ENCODE measurements at places on chromosomes 5 and 9.

- no peak for DNase-seq
- no peaks in the 10 kb centered on the region for H3K27me3 ChIP-seq
- H3K4me3 ChIP-seq: no peak overlapping the region
- no peak overlapping the region for H3K27ac ChIP-seq
- no peaks in the 10 kb centered on the region for H3K4me1 ChIP-seq
- H3K36me3 ChIP-seq: no peaks in the 10 kb centered on the region
Measured at GRCh38 chr5:8953911-8954438, 591.9 kb downstream of the SEMA5A start.

DNA sequence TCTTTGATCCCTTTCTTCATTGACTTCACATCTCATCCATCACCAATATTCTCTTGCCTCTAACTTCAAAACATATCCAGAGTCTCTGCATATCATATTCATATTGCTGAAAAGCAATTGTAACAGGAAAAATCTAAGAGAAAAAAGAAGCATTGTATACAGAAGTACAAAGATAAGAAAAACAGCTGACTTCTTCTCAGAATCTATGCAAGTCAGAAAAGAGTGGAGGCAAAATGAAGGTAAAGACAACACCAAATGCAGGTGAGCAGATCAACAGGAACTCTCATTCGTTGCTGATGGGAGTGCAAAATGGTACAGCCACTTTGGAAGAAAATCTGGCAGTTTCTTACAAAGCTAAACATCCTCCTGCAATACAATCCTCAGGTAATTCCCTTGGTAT is 155.6 kb downstream of the PHF2 start:
- no peak overlapping the region for H3K27ac ChIP-seq
- H3K4me1 ChIP-seq: no peaks in the 10 kb centered on the region
- H3K4me3 ChIP-seq: no peak overlapping the region
- no peak for DNase-seq

DNA sequence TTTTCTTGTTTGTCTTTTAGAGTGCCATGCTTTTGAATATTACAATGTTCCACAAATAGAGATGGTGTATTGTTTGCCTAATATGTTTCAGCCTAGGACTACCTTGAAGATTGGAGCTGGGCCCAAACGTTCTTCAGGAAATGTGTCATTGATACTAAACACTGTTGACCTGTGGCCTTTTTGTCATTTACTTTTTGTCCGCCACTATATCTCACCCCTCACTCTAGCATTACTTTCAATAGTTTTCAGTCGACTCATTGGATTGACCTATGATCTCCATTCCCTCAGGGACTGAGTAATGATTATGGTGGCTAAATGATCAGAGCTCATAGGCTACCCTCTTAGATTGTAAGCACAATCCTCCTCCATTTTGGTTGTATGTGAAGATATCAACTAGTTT is 115.8 kb downstream of the NUDT12 start:
- H3K4me1 ChIP-seq: peaks cover 5% of the 10 kb centered on the region
- H3K4me3 ChIP-seq: no peak overlapping the region
- peaks cover 4% of the 10 kb centered on the region for H3K27me3 ChIP-seq
- H3K36me3 ChIP-seq: no peaks in the 10 kb centered on the region
- DNase-seq: no peak
- H3K27ac ChIP-seq: no peak overlapping the region

- H3K4me1 ChIP-seq: peaks cover 52% of the 10 kb centered on the region
- no peak for DNase-seq
- H3K27ac ChIP-seq: peak overlapping the region; percentile 59
- H3K4me3 ChIP-seq: no peak overlapping the region
- peaks cover 26% of the 10 kb centered on the region for H3K36me3 ChIP-seq
Measured at GRCh38 chr9:127912882-127913281, 4.0 kb downstream of the ST6GALNAC4 start.

DNA sequence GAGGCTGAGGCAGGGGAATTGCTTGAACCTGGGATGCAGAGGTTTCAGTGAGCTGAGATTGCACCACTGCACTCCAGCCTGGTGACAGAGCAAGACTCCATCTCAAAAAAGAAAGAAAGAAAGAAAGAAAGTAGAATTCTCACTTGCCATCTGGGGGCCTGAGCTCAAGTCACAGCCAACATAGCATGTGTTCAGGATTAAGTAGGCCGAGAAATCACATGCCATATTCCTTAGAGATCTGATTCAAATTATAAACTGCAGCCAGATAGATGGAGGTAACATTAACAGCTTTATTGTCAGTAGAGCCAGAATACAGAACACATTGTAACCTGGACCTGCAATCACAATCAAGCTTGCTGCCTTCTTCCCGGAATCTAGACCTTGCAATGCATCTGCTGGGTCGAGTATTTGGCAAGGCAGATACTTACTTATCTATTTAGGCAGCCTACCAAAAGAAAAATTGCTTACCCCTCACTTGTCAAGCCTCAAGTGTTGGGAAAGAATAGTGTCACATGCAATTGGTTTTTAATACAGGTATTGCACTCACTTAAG is 173.7 kb downstream of the CPLANE1 start:
- H3K4me3 ChIP-seq: no peak overlapping the region
- H3K4me1 ChIP-seq: no peaks in the 10 kb centered on the region
- no peak overlapping the region for H3K27ac ChIP-seq
- peaks cover 8% of the 10 kb centered on the region for H3K36me3 ChIP-seq

Data from activated CD4-positive, alpha-beta memory T cell treated with anti-CD3 and anti-CD28 coated beads, Interleukin-2, amount 10 ng/mL, durations not matched to agents 7 days and 5 days (primary cell).